NCI-H2029 (cell line): ENCODE measurements at places on chromosomes 4 and X.

DNA sequence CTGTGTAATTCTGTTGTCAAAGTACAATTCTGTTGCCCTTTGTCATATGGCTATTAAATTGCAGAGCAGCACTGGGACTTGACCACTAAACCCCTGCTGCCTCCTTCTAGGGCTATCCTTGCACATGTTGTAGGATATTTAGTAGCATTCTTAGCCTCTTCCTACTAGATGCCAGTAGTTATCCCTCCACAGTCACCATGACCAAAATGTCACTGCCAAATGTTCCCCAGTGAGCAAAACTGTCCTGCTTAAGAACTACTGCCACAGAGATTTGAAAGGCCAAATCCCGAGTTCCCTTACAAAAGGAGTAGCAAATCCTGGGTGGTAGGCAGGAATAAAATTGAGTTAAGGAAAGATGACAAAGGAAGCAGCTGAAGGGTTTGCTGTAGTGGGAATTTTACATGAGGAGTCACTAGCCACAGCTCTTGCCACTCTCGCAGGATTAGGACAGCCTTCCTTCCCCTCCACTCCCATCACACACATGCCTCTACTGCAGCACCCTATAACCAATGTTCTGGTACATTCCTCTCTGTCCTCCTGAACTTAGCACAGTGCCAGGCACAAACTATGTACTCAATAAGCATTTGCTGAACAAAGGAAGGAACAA lies 8.4 kb downstream of the APBB2 start:
- DNase-seq: no peak

DNA sequence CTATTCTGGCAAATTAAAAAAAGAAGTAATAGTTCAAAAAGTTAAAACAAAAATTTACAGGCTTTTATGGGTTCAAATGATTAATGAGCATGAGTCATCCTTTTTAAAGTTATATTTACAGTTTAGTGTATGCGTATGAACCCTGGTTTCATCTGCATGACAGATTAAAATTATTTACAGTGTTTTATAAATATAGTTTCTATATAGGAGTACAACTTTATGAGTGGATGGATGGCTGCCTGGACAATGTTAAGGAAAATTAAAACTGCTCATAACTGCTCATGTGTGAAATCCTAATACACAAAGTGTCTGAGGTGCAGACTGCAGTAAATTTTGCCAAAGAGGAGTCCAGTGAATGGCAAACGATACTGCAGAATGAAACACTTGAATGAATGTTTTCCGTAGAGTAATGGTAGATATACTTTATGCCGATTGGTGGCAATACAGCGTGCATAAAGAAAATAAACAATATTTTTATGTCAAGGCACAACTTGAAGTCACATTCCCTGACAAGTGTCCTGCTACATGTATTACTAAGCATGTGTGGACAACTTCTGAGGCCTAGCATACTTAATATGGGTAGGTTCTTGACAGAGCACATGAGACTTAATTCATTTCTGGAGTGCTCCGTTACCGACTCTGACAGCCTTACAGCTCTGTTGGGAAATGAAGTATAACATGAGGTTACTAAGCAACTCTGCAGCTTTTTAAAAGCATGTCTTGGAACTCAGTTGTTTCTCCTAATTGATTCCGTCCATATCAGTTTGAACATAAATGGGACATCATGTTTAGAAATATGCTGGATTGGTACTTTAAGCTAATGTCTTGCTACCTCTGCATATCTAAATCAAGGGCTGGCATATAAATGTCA lies 985.6 kb upstream of the PCDH7 start:
- DNase-seq: no peak

GRCh38 chrX:44744799-44745198 lies 99.0 kb upstream of the DUSP21 start:
- no peak for DNase-seq

DNA sequence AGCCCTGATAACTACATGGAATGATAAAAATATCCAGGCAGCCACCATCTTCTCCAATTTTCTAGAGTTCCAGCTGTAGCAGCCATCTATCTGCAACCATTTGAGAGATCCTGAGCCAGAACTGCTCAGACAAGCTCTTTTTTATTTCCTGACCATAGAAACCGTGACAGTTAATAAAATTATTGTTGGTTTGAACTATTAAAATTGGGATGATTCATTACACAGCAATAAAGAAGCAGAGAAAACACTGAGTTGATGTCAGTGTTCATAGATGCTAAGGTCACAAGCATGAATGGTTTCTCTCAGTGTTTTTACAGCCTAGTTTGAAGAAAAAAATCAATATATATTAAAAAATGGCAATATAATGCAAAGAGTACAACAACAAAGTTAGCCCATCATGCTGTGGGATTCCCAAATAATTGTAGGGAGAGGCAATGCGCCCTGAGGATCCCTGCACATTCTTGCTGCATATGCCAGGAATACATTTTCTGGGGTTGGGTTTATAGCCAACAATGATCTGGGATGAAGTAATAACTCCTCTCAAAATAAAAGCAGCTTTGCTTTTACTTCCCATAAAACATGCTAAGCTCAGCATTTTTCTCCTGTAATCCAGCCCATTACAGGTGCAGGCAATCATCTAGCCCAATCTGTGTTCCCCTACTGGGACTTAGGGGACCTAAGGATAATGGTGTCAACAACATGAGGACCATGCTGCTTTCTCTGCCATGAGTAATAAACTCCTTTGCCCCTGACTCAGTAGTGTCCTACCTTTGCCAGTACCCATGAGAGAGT lies 84.0 kb downstream of the PABPC4L start:
- no peak for DNase-seq

DNA sequence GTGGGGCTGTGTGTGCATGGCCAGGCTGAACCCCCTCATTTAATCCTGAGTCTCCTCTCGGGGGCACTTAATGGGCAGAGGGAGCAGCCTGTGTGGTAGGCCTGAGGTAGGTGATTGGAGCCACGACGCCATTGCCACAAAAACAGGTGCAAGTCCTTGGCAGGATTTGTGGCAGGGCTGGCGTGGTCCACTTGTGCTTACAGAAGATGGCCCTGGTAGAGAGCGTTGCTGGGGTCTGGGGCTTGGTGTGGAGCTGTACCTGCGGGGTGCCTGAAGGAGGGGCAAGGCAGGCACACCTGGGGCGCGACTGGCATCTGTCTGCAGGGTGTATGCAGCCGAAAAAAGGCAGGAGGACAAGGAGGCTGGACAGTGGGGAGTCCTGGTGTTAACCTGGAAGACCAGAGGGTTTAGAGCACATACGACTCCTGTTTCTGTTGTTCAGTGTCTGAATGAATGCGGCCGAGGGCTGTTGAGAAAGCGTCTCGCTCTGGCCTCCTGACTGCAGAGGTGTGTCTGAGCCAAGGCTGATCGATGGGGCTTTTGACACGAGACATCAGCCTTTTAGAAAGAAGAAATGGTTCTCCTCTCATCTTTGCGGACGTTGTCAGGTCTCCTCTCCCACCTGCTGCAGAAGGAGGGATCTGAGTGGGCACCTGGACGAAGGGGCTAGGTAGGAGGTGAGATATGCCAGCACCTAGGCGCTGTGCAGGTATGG lies 52.0 kb downstream of the TBC1D14 start:
- no peak for DNase-seq

GRCh38 chr4:1519787-1520661 lies 113.8 kb upstream of the NKX1-1 start:
- DNase-seq: no peak

DNA sequence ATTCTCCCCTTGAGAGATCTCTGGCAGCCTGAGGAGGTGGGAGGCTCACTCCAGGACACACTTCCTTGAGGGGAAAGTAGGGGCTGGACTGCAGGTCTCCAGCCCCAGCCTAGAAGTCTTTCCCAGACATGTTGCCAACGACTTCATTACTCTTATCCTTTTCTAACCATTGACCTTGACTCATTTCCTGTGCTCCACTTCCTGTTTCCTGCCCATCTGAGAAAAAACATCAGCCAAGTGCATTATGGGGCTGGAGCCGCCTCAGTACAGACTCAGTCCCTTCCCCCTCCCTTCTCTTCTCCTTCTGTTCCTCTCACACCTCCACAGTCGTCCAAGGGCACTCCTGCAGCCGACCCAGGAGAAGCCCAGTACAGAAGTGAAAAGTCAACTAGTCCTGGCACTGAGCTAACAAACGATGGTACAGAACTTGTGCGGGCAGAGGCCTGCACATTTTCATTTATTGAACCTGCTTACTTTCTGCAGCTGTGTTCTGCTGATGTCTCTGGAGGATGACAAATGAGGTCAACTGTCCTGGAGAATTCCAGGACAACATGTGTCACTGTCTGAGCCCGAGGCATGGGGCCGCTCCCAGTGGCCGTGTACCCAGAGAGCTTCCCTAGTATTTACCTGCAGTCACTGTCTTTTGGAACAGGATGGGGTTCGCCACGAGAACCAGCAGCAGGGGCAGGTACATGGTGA lies 20.1 kb downstream of the GPR143 start:
- DNase-seq: no peak

DNA sequence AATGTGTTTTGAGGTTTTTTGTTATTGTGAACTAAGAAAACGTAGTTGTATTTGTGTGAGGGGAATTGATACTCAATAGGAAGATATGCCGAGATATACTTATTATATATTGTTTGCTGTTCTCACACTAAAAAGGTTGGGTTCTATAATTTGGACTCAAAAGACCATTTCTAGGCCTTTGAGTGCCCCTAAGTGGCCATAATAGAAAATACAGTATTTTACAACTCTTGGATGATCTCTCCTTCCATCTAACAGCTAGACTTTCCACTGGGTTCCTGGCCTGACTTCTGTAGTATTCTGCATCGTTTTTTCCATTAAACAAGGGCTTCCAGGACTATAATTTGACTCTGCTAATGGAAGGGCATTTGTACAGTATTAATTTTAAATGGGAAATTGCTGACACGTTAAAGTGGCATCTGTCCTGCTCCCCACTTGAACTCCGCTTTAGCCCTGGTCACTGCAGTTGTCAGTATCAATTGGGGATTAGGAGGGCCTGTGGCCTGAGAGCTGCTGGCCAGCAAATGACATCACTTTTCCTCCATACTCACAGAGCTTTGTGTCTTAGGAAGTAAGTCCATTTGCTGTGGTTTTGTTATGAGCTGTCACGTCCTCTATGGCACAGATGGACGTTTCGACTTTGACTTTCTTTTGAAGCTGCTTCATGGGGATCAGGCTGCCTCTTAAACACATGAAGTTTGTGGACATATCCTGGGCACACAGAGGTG lies 176.9 kb downstream of the SLIT2 start:
- no peak for DNase-seq

DNA sequence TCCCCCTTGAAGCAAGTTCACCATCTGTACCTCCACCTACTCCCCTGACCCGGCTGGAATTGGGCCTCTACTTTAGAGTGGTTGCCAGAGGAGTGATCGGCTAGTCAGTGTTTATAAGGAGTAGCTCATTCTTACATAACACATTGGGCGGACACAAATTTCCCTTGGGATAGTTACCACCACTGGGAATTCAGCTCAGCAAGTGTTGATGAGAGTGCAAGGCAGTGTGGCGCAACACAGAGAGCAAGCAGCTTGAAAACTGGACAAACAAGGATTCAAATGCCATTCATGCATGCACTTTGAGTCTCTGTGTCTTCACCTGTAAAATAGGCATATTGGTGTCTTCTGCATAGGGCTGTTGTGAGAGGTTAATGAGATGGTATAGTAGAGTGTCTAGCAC lies 92.7 kb downstream of the STK32B start:
- no peak for DNase-seq

GRCh38 chrX:109299091-109299490 lies 182.8 kb downstream of the GUCY2F start:
- DNase-seq: no peak
